ENCODE measurements at places on chromosomes 5 and 9.

DNA sequence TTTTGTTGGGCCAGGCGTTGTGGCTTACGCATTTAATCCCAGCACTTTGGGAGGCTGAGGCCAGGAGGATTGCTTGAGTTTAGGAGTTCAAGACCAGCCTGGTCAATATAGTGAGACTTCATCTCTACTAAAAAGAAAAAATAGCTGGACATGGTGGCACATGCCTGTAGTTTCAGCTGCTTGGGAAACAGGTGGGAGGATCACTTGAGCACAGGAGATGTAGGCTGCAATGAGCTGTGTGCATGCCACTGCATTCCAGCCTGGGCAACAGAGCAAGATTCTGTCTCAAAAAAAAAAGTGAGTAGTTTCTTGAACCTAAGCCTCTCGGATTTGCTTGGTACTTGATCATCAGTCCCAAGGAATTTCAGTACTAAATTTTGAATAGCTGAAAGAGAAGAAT, 26.9 kb downstream of the G3BP1 start:
- no peak for DNase-seq

DNA sequence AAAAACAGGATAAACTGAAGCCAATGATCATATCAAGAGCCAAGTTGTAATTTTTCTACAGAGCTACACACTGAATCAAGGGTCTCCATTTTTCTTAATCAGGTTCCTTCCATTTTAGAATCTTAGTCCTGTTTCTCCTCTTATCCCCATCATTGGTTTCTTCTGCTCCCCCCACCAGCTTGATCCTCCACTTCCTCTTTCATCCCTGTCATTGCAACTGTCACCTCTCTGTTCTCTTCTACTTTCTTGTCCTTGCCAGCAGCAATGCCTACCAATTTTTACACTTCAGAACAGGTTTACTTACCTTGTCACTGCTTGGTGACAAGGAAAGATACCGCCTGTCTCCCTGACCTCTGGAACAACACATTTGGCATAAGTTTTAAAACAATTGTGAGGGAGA, 97.3 kb downstream of the CFAP90 start:
- DNase-seq: no peak

- no peak for DNase-seq
Observed at GRCh38 chr9:7996558-7996957, 197.0 kb upstream of the DMAC1 start.

DNA sequence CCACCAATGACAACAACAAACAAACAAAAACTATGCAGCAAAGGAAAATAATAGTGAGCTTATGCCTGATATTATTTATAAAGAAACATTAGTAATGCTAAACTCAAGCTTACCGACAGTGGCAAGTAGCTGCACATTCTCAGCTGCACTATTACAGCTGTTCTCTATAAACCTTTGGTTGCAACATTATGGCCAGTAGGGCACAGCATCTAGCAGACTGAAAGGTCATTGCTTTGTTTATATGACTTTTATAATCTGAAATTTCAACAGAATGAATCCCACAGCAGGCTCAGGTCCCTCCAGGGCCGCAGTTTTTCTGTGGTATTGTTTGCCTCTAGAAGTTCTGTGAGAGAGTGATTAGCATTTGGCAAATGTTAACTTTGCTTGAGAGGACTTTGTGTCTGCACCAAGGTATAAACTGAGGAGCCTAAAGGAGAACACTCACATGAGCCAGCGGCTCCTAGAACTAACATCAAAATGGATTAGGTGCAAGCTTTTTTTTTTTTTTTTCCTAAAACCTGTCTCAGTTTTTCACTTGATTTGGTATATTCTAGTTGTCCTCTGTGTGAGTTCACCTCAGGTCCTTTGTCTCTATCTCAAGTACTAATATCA, 58.3 kb downstream of the IZUMO3 start:
- no peak for DNase-seq

GRCh38 chr5:78821536-78822021, 163.5 kb downstream of the ARSB start:
- DNase-seq: no peak
